Fibroblast of upper back skin (primary cell): ENCODE measurements at places on chromosomes 1 and 21.
A peak's percentile ranks its signal among the peaks of the same experiment; 100 is the strongest.

GRCh38 chr1:60068393-60069045 lies 5.1 kb downstream of the C1orf87 start:
- peak; percentile 79 for DNase-seq

GRCh38 chr1:175394739-175395138 lies 202.2 kb upstream of the KIAA0040 start:
- DNase-seq = no peak

DNA sequence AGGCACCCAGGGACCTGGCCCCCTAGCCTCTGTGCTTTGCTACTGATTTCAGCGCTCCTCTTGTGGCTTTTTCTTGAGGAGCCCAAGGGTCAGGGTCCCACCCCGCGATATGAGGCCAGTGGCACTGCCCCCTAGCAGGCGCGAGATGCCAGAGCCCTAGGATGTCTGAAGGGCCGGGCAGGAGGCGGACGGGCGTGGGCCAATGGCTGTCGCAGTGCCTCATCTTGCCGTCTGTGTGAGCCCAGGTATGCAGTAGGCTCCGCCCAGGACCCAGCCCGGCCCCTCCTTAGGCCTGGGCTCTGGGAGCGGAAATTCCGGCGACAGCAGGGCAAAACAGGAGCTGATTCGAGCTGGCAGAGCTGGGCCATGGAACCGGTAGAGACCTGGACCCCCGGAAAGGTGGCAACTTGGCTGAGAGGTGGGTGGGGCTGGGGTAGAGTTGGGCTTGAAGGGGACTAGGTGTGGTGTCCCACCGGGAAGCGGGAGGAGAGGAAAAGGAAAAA lies at the start of gene CNKSR1:
TSS of gene CNKSR1 (plus strand) at position 310 of the 503 bp plus-strand sequence. CDS start at position 367, 57 bp downstream.
- no peak for DNase-seq

DNA sequence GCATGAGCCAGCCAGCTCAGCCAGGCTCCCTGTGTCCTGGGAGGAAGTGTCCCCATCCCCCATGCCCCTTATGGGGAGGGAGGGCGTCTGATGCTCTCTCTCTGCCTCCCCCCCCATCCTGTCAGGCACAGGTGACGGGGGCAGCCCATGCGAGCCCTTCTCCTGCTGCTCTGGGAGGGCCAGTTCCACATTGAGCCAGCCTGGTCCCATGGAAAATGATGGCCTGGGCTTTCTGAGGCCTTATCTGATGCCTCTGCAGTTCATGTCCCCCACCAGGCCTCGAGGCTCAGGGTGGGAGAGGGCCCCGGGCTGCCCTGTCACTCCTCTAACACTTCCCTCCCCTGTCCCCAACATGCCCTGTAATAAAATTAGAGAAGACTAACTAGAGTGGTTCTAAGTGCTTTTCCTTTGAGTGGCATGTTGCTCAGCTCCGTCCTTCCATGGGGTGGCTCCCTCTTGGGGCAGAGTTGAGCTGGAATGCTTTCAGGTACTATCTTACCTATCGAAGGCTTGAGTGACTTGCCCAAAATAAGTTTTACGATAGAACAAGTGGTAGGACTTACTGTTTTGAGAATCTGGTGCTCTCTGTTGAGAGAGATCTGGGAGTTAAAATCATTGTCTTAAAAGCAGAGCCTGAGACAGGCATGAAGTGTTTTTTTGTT lies 1.8 kb upstream of the MTFR1L start:
- no peak for DNase-seq

GRCh38 chr1:158028969-158029368 lies 35.5 kb downstream of the KIRREL1 start:
- peak; percentile 68 for DNase-seq

GRCh38 chr1:118871582-118872171 lies 116.5 kb downstream of the TBX15 start:
- DNase-seq = no peak

DNA sequence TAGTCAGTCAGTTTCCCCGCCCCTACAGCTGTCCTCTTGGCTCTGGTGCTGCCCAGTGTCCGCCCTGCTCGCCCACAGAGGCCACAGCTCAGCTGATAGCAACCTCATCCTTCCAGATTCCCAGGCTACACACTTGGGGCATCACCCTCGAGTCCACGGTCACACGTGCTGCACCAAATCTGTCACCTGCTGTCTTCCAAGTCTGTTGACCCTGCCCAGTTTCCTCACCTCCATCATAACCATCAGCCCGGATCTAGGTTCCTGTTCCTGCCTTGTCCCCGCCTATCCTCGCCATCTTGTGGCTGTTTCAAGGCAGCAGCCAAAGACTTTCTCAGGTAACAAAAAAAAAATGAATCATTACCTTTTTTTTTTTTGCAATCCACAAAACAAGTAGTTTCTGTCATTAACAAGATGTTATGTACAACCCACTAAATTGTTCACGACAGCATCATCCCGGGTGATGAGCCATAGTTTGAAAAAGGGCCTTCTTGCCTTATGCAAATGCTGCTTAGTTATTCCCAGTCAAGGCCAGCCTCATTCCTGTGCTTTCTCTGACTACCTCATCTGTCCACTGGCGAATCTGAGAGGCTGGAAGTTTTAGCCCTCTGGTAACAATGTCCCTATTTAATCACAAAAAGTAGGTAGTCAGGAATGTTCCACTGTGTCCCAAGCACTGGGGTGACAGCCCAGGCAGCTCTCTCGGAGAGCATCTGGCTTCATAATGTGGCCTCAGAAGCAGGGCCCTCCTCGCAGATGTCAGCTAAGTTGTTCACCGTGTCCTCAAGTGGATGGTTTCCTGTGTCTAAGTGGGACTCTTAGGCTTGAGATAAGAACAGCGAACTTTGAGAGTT lies 4.9 kb upstream of the MIIP start:
- DNase-seq = no peak

GRCh38 chr1:94329276-94329675 lies 88.9 kb upstream of the ABCD3 start:
- no peak for DNase-seq

GRCh38 chr1:207051191-207051943 lies at the start of gene YOD1:
TSS of gene YOD1 (minus strand) at chr1:207051208. CDS start at chr1:207051030, 178 bp downstream.
- DNase-seq = no peak

DNA sequence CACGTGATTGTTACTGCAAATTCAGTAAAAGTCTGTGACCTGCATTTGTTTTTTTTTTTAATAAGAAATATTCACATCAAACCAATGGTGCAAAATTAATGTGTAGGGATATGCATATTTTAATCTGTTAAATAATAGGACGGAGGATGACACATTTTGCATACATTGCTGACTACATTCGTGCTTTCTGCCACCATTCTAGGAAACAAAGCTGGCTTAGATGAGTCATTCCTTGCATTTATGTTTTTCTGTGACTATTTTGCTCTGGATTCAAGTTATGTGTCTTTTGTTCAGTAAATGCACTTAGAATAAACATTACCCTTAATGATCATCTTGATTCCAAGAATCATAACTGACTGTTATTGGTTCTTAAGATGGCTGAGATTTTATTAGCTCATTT lies 23.9 kb upstream of the CYYR1 start:
- no peak for DNase-seq

DNA sequence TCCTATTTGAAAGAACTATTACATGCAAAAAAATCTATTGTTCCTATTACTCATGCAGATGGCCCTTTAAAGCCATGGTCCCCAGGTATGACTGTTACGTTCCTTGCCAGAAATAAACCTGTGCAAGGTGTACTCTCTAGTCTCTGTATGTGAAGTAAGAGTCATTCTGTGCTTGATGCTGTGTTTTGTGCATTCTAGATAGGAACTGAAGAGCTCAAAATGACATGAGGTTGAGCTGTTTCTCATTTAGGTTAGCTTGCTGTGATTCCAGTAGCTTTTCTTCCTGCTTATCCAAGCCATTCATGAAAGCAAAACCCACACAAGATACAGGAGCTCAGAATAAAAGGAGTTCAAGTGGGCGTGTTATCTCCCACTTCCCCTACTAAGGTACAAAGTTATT lies 64.3 kb upstream of the ZNF326 start:
- DNase-seq = no peak

GRCh38 chr1:12678820-12679219 lies 34.9 kb downstream of the AADACL4 start:
- no peak for DNase-seq

DNA sequence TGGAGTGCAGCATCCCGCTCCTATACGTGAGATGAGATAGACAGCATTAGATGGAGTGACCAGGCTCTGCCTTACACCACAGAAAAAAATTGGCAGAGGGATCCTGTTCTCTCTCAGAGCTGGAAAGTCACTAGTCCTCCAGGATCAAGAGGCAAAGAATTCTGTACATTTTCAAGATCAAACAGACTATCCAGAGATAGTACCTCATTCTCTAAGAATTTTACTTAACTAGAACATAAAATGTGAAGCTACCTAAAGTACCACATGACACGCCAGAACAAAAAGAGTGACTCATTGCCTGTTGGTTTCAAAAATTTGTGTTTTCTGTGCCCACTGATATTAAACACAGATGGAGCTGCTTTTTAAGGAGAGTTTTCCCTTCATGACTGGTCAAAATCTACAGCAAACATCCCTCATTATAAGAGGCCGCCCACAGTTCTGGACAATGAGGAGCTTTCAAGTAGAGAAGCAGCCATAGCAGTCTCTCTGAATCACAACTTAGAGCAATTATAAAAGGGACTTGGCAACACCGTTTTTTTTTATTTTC lies 32.3 kb downstream of the CD160 start:
- DNase-seq = peak; percentile 98

DNA sequence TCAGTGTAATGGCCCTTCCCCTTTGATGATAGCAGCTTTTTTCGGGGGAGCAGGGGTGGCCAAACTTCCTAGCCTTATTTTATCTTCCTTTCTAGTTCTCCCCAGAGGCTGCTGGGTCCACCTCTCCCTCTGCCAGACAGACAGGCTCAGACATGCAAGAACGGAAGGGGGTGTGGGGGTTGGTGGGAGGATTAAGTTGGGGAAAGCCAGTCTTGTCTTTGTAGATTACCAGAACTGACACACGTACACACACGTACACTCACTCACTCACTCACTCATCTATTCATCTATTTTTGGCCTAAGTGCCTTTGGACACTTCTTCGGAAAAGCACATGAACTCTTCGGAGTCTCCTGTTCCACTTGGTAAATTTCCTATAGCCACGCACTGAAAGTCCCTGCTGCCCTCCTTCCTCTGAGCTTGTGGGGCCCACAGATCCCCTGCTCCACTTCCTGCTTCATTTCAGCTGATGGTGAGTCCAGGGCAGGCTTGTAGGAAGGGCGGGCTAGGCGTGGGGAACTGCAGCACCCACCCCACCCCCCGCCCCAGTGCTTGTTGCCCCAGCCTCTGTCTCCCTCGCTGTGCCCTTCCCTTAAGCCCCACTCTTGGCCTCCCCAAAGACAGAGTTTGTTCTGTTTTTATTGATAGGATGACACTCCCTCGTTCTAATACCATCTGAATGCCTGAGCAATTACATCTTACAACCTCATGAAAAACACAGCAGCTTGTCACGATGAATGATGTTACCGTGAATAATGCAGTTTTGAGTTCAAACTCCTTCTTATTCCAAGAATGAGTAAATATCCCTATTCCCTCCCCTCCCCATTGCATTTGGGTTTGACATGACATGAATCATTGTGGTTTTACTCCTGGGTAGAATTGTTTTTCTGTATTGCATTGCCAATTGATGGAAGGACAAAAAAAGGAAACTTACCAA lies 60.7 kb upstream of the ATP5PO start:
- DNase-seq = peak; percentile 99

- DNase-seq = no peak
These were observed 225.8 kb downstream of the RYR2 start for GRCh38 chr1:237267743-237268142.

DNA sequence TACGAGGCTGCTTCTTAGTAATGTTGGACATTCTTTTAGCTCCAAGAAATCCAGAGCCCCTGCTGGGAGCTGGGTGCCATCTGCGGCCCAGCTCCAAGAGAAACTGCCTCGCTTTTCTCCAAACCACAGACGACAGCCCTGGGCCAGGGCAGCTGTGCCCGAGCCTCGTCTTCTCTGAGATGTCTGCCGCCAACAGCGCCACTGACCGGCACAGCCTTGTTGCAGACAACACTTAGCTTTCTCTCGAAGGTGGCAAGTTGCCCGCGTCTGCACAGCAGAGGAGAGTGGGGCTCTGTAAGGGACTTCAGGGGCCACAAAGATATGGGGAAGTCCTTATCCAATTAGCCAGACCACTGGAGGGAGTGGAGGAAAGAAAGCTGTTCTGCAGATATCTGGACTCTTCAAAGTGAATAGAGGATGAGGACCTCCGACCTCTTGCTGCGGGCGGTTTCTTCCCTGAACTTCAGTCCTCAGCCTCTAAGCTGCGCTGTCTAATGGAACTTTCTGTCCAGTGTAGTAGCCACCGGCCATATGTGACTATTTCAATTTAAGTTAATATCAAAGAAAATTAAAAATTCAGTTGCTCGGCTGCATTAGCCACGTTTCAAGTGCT lies 63.9 kb upstream of the DISP3 start:
- no peak for DNase-seq

GRCh38 chr1:161138431-161138830 lies 6.0 kb upstream of the DEDD start:
- DNase-seq = no peak

DNA sequence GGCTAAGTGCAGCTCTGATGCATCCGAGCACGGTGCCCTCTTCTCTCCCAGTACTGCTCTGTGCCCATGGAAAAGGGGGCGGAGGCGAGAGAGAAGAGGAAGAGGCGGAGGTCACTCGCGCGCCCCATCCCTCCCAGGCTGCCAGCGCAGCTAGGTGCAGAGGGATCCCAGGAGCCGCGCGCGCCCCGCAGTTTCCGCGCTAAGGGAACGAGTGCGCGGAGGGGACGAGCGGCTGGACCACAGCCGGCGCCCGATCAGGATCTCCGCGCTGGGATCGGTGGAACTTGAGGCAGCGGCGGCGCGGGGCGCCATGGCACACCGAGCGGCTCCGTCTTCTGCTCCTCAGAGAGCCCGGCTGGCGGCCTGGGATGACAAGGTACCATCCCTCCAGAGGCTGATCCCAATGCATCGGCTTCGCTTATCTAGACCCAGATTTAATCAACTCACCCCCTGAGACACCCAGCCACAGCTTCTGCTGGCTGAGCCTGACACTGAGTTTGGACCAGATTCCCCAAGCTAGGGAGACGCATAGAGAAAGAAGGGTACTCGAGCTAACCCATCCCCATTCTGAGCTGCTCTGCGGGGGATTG lies at the start of gene PTGFR:
TSS of gene PTGFR (plus strand) at position 114 of the 590 bp plus-strand sequence. CDS start 1,770 bp downstream, outside the sequence.
- peak; percentile 29 for DNase-seq

DNA sequence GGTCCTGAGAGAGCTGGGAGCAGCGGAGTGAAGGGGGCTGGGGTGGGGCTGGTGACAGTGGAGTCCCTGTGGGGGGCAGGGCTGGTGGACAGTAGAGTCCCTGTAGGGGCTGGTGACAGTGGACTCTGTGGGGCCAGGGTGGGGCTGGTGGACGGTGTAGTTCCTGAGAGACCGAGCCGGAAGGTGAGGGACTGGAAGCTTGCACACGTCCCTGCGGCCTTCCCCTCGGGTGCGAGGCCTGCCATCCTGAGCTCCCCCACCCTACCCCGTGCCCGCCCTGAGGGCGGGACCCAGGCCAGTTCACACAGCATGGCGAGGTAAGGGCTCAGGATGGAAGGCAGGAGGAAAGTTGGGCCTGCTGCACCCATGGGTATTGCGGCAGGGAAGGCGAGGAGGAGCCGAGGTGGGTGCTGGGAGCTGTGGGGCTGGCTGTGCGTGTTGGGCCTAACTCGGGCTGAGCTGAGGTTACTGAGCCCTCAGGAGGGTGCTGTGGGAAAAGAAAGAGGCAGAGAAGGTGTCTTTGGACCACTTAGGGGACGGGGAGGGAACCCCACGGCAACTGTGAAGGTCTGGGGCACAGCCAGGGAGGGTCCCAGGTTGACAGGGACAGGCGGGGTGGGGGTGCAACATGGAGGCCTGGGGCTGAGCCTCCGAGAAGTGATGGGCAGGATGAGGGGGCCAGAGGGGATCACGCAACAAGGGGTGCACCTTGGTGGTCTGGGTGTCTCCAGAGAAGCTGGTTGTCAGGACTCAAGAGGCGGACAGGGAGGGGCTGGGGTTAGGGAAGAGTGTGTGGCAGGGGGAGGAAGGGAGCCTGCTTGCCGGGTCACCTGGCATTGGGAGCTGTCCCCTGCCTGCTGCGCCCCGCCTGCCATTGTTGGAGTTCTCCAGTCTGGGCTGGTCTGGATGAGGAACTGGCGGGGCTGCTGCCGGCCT lies 60.8 kb downstream of the PRKCZ start:
- DNase-seq = no peak
